ENCODE measurements at places on chromosomes 1 and 21.

DNA sequence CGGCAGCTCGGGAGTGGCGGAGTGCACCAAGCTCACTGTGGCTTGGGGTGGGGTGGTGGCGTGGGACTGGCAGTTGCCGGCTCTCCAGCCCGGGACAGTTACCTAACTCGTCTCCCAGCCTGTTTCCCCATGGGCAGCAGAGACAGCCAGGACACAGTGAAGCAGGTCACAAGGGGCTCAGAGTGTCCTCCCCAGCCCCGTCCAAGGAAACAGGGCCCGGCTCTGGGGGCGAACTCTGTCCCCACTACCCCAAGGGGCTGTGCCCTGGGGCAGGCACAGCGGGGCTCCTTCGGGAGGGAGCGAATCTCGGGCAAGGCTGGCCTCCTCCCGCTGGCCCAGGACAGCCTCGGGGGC lies 759 bp downstream of the GPR157 start:
- no peak for DNase-seq

DNA sequence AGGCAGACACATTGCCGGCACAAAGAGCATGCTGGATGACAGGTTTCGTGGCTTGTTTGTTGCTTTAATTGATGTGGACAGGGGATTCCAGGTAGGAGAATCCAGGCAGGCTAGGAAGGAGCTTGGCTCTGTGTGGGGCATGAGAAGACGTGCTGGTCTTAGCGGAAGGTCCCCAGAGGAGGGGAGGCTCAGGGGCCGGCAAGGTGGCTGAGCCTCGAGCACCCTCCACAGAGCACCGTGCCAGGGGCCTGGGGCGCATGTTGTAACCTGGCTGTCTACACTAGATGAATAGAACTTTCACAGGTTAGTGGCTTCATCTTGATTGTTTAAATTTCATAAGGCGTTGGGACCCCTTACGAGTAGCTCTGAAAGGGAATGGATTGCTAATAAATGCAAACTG lies 223.1 kb downstream of the CAMTA1 start:
- DNase-seq = no peak

GRCh38 chr1:41486371-41487125 lies 2.1 kb upstream of the EDN2 start:
- no peak for DNase-seq

DNA sequence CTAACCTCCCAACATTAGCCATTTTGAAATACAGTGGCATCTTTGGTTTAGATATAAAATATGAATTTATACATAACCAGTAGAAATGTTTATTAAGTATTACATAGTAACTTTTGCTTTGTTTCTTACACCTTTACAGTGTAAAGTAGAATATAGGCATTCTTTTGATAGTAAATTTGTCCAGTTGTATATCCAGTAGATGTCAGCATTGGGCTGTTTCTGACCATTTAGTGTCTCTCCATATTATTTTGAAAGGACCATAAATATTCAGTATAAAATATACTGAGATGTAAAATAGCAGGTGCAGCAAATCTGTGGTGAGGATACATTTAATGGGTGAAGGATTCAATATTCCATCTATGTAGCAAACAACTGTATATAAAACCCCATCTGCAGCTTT lies 115.8 kb upstream of the ZRANB2 start:
- DNase-seq = no peak

- DNase-seq = peak; percentile 93
Measured at GRCh38 chr1:1615256-1616044, at the start of gene MIB2. TSS of gene MIB2 (plus strand) at chr1:1615500. CDS start at chr1:1623453, 7,953 bp downstream.

DNA sequence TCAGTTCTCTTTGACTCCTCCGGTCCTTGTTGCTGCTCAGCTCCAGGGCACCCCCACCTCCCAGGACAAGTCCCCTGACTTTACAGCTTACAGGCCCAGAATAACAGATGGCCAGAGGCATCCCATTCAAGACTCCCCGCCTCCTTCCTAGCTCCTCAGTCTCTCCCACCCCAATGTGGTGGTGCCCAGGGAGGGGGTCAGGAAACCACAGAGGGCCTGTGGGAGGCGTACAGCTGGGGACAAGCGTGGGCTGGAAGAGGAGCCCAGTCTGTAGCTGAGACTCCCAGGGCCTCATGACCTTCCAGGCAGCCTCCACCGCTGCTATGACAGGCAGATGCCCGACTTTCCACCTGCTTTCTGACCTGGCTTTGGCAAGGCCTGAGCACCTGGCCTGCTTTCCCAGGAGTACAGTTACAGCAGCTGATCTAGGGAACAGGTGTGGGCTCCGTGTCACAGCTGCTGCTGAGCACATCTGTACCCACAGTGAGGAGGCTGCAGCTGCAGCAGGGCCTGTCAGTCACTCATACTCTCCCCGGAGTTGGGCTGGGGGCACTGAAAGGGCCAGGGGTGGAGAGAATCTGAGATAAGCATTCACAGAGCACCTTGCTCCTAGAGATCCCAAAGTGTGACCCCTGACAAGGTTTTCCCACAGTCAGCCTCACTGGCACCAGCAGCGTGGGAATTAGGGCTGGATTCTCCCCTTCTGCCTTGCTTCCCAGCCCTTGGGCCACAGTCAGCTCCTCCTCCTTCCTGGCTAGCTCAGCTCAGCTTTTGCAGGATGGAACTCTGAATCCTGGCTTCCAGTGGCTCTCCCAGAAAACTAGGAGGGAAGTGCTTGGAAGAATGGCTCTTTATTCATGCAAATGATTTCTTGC lies 7.1 kb upstream of the NAV1 start:
- DNase-seq = no peak

- no peak for DNase-seq
Measured at GRCh38 chr21:39111931-39112550, 71.2 kb downstream of the PSMG1 start.

- no peak for DNase-seq
Measured at GRCh38 chr21:36155603-36156338, 853 bp upstream of the DOP1B start.

- DNase-seq = no peak
Measured at GRCh38 chr1:57550092-57550491, 126.2 kb upstream of the DAB1 start.

GRCh38 chr1:241776911-241777310 lies 71.1 kb upstream of the EXO1 start:
- DNase-seq = no peak

GRCh38 chr1:65813956-65814355 lies 21.3 kb downstream of the PDE4B start:
- no peak for DNase-seq

- DNase-seq = no peak
Measured at GRCh38 chr1:229694053-229694693, 68.1 kb downstream of the URB2 start.

- DNase-seq = no peak
Measured at GRCh38 chr1:29966526-29967045, 730.3 kb downstream of the PTPRU start.

DNA sequence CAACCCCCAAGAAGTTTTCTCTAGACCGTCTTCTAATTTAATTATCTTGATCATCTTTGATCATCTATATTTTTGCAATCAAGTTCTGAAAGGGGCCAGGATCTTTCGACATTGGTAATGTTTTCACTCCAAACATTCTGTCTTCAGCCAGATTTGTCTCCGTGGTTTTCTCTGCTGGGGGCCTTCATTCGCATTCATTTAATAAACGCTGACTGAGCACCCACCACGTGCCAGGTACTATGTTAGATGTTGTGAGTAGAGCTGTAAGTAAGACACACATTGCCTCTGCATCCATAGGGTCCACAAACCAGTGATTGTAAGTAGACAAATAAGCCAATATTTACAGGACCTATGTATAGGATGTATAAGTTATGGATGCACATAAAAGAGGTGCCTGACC lies 134.5 kb upstream of the MROH9 start:
- DNase-seq = no peak

GRCh38 chr21:44738621-44739020 lies 27.2 kb upstream of the TSPEAR start:
- DNase-seq = no peak

DNA sequence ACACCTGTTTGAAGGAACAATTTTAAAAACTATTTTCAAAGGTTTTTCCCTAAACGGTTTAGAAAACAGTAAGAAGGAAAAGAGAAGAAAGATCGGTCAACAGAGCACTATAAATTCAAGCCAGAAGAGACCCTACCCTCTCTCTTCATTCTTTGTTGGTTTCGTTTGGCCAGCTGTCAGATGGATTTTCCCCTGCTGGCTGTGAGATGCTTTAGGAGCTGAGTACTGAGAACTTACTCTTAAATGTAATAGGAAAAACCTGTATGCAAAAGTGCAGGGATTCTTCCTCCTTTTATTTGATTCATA lies 1.3 kb upstream of the TXNIP start:
- no peak for DNase-seq

- DNase-seq = no peak
Measured at GRCh38 chr1:41765152-41765551, 153.6 kb downstream of the HIVEP3 start.

DNA sequence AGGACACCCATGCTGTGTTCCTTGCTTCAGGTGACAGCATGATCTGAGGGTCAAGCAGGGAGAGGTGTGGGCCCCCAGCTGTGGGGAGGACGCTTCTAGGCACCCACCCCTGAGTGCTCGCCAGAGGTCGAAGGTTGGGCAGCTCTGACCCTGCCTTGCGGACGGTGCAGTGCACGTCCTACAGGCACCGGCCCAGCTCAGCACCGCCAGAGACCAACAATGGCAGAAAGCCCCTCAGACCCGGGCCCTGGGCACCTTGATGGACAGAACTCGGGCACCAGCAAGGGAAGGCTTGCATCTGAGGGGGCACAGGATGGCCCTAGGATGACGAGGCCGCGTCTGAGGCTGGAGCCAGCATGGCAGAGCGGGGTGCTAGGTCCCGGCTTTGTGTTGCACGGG lies 24.7 kb downstream of the NADK start:
- no peak for DNase-seq

DNA sequence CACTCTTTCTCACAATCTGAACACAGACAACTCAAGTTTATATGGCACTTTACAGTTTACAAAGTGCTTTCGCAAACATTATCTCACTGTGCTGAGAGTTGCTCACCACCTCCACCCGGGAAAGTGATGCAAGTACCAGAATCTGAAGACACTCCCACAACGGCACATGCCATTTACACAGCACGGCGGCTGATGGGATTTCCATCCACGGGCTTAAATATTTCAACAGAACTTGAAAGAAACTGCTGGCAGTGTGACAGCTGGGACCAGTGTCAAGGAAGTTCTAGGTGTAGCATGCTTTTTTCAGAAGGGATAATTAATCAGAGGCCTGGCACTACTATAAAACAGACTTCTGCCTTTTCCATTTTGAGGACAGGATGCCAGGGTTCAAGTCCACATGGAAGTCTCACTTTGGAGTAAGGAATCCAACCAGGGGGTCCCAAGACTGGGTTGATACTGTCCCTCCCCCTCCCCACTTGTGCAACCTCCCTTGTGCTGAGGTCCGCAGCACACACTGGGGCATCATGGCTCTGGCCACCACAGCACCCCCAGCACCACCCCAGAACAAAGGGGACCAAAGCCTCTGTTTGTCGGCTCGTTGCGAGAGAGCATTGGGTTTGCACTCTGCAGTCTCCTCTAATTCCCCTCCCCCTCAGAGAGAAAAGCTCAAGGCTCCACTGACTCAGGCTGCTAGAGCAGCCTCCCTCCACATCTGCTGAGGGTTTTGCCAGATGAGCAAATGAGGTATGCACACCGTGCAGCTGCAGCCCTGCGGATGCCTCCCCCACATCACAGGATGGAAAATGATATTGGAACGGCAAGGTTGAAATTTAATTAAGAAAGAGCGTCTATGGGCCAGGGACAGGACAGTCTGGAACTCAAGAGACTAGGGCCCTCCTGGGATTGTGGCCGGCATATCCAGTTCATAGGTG lies 154.9 kb downstream of the TGFBR3 start:
- DNase-seq = no peak

GRCh38 chr21:41831453-41831831 lies 47.7 kb downstream of the PRDM15 start:
- DNase-seq = no peak

- no peak for DNase-seq
Measured at GRCh38 chr21:32001390-32001789, 128.6 kb downstream of the HUNK start.

- no peak for DNase-seq
Measured at GRCh38 chr1:5637171-5637570, 355.1 kb downstream of the NPHP4 start.

DNA sequence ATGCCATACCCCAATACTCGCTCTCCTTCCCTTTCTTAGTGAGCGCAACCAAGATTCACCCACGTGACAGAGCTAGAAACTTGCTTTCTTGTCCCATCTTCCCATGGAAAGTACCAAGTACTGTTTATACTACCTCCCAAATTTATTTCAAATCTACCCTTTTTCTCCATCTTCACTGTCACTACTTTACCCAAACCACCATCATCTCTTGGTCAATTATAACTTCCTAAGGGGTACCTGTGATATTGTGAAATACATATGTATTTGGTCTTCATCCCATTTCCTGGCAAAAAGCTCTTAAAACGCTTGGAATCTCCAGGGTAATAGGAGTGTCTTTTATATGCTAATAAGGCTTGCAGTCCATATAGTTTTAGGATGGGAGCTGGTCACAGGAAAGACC lies 8.2 kb downstream of the DRAM2 start:
- DNase-seq = no peak
